ENCODE measurements at places on chromosomes 5 and 9. TPM values are rescaled to one million over a fixed set of nuclear protein-coding genes. Genes with fewer than 3 reads are reported as not detected.

ENTREP1 gene
- not detected for total RNA-seq

SPATA6L gene
- total RNA-seq: 1.8 TPM

CDKN2B-AS1 gene
- 2.1 TPM for total RNA-seq

WHRN gene
- total RNA-seq: 4.7 TPM

PPP2CA gene
- total RNA-seq: 173 TPM

FABP6 gene
- total RNA-seq: not detected

PHYHD1 gene
- 0.73 TPM for total RNA-seq

G3BP1 gene
- total RNA-seq: 72.5 TPM

PPIC gene
- total RNA-seq: not detected
